ENCODE measurements at places on chromosomes 7 and 10. TPM values are rescaled to one million over a fixed set of nuclear protein-coding genes. Genes with fewer than 3 reads are reported as not detected.
A peak's percentile ranks its signal among the peaks of the same experiment; 100 is the strongest.

The HTRA1 gene
- total RNA-seq, result 62.6 TPM

The AGAP6 gene
- total RNA-seq, result 4.7 TPM

The GSTO2 gene
- 0.80 TPM for total RNA-seq

The COBL gene
- 77.1 TPM for total RNA-seq

GRCh38 chr10:8638088-8638672 is 583.7 kb downstream of the GATA3 start:
- no peak for DNase-seq

DNA sequence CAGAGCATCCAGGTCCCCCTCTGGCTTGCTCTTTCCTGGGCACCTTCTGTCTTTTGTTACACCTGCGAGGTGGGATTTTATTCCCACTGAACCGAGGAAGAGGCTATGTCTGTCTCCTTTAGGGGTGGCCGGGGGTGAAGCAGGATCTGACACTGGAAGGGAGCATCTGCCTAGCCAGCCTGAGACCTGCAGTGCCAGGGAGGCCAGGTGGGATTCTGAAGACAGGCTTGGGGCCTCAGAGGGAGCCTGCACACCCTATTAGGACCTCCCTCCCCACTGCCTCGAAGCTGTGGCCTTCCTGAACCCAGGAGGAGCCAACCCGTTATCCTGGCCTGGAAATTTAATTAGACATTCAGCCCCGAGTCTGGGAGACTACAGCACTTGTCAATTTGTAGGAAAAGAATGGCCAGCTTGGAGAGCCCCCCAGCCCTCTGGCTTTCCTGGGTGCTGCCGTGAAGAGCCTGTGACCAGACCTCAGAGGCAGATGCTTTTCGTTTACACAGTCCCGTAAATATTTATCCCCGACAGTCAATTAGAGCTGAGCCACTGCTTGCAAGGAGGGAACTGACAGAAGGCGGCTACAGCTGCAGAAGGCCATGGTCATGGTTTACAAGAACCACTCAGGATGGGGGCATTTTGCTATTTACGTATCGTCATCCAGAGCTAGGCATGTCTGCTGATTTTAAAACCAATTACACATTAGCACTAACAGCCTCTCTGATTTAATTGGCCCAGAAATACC is 19.7 kb downstream of the CHAT start:
- no peak for DNase-seq

DNA sequence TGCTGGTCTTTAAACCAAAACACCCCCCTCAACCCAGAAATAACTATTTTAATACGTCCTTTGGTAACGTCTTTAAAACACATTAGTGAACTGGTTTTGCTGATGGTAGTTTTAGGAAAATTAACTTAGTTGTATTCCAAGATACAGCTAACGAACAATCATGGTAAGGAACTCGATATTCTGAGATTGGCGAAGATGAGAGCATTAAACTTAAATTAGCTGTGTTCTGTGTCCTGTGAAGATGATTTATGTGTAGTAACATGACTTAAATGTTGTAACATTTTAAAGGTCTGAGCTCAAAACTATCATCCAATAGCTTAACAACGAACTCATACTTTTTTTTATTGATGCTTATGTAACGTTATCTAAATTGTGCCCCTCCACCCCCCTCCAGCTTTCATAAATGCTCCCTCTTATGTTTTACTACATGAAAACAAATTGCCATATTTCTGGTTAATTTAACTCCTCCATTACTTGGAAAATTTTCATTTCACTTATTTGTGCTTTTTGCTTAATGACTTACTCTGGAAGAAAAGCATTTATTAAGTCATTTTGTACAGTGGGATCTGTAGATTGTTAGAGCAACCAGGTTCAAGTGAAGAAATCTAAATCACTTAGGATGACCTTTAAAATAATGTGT is 1.7 kb downstream of the SDK1 start:
- DNase-seq, result no peak

DNA sequence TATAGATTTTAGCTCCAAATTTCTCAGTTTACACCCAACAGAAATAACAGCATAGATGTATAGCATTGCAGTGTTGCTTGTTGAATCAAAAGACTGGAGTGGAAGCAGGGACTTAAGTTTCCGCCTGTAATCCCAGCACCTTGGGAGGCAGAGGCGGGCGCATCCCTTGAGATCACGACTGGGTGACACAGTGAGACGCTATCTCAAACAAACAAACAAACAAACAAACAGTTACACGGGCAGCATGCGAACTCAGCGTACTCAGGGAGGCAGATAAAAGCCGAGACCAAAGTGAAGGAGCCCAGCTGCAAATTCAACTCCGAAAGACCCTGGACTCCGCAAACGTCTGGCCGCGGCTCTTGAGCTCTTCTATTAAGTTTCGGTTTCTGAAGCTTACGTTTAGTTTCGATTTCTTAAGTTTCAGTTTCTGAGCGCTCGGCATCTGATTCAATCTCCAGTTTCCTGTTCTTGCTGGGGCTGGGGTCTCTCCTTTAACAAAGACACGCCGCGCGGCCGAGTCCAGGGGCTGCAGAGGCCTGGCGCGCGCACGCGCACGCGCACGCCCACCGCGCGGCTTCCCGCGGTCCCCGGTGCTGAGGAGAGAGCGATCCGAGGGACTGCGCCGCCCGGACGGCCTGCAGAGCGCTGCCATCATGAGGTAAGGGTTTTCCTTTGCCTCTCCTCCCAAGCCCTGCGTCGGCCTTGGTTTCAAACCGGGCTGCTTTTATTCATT is at the start of gene IFIT5:
TSS of gene IFIT5 (plus strand) at position 423 of the 733 bp plus-strand sequence. CDS start at position 654, 231 bp downstream.
- DNase-seq, result peak; percentile 76

DNA sequence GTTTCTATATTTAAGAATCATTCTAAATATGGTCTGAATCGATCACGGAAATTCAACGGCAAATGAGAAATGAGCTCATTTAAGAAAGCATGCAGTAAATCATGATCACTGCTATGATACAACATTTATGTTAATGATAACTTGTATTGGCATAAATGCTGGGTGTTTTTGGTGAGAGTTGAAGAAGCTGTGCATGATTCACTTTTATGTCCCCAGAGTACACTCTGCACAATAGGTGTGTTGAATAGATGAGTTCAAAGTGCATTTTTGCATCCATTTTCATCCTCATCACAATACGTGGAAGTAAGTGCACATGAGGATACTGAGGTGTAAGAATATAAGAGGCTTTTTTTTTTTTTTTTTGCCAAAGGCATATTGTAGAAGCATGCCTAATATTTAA is 169.3 kb downstream of the PPP1R17 start:
- DNase-seq, result no peak

DNA sequence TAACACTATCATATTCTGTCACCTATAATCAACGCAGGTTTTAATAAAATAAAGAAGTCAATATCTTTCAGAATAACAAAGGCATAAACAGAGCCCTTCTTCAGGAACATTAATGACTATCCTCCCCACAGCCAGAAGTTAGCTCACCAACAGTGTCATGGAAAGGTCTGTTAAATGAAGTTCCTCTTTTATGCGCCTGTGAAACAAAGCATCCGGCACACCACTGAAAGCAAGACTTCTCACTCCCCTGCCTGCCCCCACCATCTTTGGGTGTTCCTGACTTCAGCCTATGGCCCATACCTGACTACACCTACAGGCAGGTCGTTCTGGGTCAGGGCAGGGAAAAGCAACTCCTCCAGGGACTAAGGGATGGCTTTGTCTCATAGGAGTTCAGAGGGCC is 205.4 kb downstream of the FANK1 start:
- no peak for DNase-seq

DNA sequence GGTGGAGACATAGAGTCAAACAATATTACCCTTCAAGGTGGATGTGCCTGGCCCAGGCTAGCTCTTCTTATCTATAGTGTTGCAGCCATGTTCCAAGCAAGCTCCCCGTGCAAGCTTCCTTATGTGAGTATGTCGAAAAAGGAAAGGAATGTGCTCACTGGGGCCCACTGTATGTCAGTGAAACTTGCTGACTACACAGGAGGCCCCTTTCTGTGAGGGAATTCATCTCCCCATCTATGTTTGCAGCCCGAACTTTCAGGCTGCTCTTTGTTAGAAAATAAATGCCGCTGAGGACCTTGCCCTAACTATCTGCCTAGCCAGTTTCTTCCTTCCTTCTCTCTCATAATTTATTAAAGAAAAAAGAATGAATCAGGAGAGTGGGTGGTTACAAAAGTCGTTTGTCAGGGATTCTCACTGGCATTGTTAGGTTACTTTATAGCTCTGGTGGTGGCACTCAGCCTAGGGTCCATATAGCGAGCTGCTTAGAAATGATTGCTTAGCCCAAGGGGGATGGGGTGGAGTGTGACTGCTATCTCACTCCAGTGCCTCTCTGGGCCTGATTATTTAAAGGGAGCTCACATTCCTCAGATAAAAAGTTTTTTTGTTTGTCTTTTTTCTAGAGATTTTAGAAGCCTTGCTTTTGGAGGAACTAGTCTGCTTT is 302.1 kb downstream of the ABCA13 start:
- no peak for DNase-seq

DNA sequence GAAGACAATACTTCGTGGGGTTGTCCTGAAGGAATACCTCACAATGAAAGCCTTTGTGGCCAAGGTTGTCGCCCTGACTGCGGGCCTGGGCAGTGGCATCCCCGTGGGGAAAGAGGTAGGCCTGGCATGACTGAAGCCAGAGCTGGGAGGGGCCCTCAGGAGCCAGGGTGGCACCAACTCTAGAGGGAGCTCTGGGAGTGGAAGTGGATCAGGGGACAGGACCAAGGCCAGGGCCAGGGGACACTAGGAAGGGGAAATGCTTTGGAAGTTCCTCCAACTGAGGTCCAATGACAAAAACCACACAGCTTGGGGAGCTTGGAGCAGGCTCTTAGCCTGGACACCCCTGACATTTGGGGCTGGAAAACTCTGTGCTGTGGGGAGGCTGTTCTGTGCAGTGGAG is 5.8 kb downstream of the CLCN1 start:
- no peak for DNase-seq

DNA sequence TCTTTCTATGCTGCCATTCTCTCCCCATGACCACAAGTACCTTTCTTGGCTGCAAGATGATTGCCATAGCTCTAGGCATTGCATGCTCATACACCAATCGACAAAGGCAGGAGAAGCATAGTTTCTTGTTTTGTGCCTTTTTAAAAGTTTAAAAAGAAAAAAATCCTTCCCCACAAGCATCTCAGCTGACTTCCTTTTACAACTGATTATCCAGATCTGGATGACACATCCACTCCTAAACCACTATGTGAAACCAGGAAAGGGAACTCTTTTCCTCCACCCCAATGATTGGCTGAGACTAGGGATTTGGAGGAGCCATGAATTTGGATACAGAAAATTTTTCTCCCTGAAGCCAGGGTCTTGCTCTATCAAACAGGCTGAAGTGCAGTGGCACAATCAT is 14.5 kb upstream of the LRRC4 start:
- DNase-seq, result no peak

GRCh38 chr7:47520406-47520805 is 61.5 kb downstream of the TNS3 start:
- peak; percentile 58 for DNase-seq

GRCh38 chr7:143391462-143392404 is 10.6 kb downstream of the ZYX start:
- DNase-seq, result peak; percentile 71

DNA sequence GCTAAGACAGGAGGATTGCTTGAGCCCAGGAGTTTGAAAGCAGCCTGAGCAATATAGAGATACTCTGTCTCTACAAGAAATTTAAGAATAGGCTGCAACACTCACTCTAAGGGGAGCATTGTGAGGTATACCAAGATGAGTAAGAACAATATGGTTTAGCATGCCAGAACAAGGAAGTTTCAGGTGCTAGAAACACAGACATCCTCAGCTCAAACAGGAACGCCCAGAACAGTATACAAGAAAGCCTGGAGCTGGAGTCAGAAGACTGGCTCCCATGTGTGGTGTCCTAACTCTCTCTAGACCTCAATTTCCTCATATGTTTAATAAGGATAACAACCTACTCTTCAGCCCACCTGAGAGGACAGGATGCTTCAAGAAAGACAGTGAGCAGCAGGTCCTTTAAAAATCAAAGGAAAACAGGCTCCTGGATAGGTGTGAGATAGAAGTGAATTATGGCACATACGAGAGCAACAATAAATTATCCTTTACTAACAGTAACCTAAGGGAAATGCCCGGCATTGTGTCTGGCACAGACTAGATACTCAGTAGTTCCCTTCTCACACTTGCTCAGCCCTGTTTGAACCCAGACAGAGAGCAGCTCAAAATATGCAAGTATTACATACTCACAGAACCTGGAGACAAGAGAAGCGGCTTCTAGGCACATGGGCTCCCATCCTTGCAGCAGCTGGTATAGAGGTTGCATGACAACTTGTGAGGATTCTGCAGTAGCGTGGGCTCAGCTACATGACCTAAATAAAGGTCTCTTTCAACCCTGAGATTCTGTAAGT is 45.4 kb downstream of the KAT6B start:
- DNase-seq, result no peak

DNA sequence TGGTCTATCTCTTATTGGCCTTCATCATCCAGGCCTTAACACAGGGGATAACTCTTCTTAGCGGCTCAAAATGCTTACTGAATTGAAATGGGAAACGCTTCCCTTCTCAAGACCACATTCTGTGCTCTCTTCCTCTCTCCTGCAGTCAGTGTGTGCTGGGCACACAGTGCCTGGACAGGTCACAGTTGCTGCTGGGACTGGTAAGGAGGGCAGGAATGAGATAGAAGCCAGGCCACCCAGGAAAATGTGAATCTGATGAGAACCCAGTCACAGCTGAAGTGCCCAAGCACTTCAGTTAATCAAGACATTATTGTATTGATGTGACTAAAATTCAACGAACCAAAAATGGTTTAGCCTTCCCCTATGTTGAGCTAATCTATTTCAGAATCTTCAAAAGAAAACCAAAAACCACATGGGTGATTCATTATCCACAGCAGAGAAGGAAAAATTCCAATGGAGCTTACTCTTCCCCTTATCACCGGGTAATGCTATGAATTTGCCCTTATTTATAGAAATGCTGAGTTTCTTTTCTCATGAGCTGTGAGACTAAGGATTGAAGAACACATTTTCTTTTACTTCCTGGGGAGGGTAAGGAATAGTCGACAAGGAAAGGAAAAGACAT is 41.2 kb upstream of the PLPP4 start:
- no peak for DNase-seq

All from left ventricle myocardium inferior (tissue), 1 donor.